ENCODE measurements at places on chromosomes 5 and 9.

DNA sequence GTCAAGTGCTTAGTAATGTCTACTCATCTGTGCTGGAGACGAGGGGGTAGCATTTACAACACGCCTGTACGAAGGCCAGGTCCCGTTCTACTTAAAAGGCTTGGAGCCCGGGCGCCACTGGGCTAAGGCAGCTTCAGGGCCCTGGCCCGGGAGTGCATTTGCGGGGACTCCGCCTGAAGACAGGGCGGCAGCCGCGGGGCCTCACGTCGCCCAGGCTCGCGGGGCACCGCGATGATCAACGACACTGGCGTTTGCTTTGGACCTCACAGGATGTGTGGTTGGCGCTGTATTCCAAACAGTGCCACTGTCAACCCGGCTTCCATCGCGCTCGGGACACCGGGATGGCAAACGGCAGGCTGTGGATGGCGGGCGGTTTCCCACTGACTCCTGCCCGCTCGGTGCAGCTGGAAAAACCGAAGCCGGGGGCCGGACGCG, 1.1 kb upstream of the TENT4A start:
- DNase-seq, result peak; percentile 59

GRCh38 chr9:111066468-111066867, 28.2 kb upstream of the LPAR1 start:
- no peak for DNase-seq

GRCh38 chr5:20678814-20679298, 690.9 kb upstream of the CDH18 start:
- DNase-seq, result no peak

DNA sequence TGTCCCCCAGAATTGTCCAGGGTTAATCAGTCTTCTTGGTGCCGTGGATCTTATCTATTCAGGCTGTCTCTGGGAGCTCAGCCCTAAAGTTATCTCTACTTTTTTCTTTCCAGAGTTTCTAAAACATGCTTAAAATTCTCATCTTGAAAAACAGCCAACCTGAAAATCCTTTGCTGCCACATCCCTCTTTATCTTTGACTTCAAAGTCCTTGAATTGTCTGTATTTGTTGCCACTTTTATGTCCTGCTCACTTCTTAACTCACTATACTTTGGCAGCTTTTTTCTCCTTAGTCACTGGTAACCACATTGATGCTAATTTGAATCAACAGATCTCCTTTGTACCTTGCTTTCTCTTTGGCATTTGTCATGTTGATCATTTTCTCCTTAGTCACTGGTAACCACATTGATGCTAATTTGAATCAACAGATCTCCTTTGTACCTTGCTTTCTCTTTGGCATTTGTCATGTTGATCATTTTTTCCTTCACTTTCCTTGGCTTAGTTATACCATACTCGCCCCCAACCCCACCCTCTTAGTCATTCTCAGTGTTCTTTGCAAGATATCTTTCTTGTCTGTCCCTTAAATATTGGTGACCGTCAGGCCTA, 8.5 kb downstream of the DMXL1 start:
- peak; percentile 61 for DNase-seq

DNA sequence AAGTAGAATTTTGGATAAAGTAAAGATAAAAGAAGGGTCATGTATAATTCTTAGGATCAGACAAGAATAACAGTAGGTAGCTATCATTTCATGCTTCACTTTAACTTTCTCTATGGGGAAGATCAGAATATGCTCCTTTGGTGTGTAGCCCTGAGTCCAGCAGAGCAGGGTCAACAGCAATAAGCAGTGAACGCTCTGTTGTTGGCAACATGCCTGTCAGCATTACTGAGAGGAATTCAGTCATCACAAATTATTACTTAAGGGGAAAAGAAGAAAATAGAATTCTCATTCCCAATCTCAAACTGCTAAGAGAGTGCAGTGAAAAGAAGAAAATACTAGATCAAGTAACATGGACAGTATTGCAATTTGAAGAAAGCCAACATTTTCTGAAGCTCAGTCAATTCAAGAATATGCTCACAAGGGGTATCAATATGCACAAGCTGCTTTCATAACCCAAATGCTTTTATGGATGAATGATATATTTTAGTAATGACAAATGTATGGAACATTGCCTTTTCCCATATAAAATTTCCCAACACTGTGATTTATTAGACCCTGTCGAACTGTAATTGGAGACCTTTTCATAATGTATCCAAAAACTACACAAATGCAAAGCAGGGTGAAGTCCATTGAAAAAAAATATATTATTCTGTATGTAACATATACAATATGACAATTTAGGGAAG, 1359.4 kb downstream of the EFNA5 start:
- no peak for DNase-seq

GRCh38 chr5:34736445-34737115, 80.5 kb downstream of the RAI14 start:
- DNase-seq, result no peak

DNA sequence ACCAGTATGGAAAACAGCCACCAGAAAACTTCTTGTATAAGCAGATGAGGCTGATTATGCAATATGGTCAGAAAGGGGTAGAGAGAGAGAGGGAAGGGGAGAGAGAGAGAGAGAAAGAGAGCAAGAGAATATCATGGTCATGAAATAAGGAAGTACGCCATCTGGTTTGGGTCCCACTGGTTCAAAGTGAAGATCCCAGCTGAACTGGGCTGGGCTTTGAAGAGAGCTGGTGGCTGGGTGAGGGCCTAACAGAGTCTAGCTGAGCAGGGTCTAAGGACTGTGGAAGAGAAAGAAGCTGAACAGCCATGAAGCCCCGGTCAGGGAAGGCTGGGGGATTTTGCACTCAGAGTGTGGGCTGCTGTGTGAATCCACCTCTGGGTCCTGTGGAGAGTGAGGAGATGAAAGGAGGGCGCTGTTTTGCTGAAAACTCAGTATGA, 14.6 kb downstream of the TRIM14 start:
- no peak for DNase-seq

- no peak for DNase-seq
These were observed 82.6 kb downstream of the OSTF1 start for GRCh38 chr9:75170898-75171360.

DNA sequence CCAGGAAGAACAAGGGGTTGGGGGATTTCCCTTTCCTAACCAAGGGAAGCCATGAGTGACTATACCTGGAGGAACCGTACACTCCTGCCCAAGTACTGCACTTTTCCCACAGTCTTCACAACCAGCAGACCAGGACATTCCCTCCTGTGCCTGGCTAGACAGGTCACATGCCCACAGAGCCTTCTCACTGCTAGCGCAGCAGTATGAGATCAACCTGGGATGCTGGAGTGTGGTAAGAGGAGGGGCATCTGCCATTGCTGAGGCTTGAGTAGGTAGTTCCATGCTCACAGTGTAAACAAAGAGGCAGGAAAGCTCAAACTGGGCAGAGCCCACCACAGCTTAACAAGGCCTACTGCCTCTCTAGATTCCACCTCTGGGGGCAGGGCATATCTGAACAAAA, 35.9 kb downstream of the SAXO1 start:
- no peak for DNase-seq

- no peak for DNase-seq
These were observed 307.0 kb upstream of the TLE4 start for GRCh38 chr9:79264511-79265355.

GRCh38 chr9:82140471-82140870, 151.9 kb downstream of the SPATA31D1 start:
- DNase-seq, result no peak

DNA sequence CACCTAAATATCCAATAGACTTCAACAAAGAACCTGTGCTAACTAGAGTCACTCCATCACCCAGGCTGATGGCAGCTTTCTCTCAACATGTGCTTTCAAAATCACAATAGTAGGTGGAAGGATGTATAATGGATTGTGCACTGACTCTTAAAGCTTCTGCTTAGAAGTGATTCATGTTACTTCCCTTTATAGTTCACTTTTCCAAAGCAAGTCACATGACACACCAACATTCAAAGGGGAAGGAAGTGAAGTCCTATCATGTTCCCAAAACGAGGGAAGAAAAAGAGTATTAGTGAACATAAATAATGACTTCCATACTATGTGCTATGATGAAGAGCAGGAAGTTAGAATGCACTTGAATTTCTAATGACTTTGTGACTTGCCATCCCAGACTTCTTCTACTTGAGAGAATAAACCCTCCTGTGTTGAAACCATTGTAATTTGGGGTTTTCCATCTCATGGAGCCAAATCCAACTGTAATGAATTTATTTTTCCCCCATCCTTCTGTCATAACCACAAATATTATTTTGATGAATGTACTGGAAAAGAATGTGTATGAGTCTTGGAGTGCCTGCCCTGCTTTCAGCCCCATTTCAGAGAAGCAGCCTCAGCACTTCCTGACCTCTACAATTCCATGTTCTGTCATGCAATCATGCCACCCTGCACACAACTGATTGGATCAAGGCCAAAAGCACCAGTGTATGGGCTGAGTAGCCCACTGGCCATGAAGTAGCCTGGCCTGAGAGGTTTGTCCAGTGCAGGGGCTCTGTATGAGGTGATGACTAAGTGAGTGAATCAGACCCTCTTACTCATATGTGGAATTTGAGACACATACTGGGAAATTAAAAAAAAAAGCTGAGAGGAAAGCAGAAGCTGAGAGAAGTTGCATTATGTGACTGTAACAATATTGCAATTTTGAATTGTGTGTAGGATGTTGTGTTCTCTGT, 525.9 kb upstream of the CLINT1 start:
- no peak for DNase-seq

DNA sequence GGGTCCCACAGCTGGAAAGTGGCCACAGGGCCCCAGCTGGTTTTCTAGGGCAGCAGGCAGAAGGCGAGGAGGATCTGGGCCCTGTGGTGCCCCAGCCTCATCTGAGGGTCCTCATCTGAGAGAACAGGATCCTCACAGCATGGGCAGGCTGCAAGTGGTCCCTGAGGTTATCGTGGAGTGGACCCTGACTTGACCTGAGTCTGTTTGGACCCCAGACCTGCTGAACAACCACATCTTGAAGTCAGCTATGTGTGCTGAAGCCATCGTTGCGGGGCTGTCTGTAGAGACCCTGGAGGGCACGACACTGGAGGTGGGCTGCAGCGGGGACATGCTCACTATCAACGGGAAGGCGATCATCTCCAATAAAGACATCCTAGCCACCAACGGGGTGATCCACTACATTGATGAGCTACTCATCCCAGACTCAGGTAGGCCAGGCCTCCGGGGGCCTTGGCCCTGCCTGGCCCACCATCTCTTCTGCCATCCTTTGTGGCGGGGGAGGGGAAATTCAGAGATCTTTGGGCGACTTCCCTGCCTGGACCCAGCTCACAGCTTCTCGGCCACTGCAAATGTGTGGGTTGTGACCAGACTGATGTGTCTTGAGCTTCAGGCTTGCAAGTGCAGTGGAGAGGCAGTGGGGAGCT, 24.0 kb downstream of the TGFBI start:
- no peak for DNase-seq

GRCh38 chr5:163976696-163977095, 471.3 kb downstream of the MAT2B start:
- DNase-seq, result no peak

DNA sequence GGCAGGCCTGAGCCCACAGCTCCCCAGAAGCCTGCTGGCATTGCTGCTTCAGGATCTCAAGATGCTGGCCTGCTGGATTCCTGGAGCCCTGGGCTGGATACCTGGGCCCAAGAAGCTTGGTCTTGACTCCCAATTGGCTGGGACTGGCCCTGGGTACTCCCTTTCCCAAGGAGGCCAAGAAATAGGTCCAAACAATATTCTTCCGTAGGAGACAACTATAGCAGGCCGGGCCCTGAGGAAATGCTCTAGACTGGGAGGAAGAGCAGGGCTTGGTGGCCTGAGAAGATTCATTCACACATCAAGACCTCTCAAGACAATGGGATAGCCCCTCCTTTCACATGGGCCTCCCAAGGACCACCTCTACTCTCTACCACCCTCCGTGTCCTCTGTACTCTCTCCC, 7.9 kb downstream of the CSF2 start:
- DNase-seq, result no peak

GRCh38 chr5:17277907-17278306, 60.5 kb downstream of the BASP1 start:
- no peak for DNase-seq

- DNase-seq, result peak; percentile 54
These were observed 82.6 kb downstream of the PBX3 start for GRCh38 chr9:125829743-125830142.

DNA sequence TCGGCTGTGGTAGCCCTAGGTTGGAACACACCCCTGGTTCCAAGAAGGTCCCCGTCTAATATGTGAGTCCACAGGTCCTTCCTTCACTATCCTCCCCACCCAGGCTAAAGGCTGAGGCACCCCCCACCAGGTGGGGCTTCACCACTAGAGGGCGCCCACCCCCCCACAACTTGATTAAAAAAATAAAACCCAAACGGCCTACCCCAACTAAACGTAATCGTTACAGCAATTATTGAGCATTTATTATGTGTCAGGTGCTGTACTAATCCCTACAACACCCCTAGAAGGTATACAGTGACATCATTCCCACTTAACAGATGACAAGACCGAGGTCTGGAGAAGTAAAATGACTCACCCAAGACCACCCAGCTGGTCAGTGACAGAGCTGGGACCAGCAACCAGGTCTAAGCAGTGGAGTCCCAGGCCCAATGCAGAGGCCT, 65.0 kb downstream of the FGF18 start:
- DNase-seq, result peak; percentile 64

DNA sequence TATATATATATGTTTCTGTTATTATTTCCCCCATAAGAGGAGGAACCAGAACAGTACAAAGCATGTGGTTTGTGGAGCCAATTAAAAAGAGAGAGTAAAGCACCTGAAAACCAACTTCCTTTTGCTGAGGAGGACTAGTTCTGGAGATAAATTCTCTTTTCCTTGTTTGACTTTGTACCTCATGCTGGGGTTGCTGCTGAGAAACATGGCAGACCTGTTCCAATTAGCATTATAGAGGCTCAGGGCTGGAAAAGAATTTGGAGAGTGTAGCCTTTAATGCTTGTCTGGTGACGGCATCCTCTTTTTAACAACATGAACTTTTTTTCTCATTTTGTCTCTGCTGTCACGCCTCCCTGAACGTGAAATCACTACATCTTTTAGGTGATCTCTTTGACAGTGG, 32.8 kb upstream of the NMUR2 start:
- DNase-seq, result no peak

DNA sequence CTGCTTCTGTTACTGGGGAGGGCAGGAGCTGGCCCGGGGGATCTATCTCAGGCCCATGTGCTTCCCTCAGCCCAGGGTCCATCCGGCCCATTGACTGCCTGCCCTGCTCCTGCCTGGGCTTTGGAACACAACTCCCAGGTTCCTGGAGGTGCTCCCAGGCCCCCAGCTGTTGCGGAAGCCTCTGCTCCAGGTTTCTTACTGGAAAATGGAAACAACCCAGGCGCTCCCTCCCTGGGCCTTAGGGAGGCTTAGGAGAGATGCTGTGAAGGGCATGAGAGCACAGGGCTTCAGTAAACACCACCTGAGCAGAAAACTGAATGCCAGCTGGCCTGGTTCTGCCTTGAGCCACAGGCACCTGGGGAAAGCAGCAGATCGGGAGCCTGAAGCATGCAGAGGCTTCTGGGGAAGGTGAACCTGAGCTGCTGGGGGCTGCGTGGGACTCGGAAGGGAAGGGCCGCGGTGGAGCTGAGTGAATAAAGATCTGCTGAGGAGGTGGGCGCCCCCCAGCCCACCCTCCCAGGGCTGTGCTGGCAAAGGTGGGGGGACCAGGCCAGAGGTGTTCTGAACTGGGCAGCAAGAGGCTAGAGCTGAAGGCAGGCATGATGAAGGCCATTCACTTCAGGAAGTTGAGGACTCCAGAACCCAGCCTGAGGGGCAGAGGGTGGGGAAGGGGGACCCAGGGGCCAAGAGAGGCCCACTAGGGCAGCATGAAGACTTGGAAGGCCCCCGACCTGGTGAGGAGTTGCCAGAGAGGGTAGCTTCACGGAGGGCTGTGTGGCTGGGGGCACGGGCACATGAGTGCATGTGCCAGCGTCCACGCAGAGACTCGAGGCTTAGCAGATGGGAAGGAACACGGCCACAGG, 64.8 kb downstream of the SHB start:
- no peak for DNase-seq

Measured in activated CD4-positive, alpha-beta T cell treated with anti-CD3 and anti-CD28 coated beads for 48 hours (primary cell).